ENCODE measurements at places on chromosomes 7 and 10. TPM values are rescaled to one million over a fixed set of nuclear protein-coding genes. Genes with fewer than 3 reads are reported as not detected.

CPEB3 gene
- polyA plus RNA-seq, result 20.0 TPM

CALHM2 gene
- polyA plus RNA-seq, result not detected

BCL7B gene
- polyA plus RNA-seq, result 23.6 TPM

HOXA3 gene
- polyA plus RNA-seq, result not detected

ASAH2 gene
- polyA plus RNA-seq, result 20.8 TPM

TYSND1 gene
- polyA plus RNA-seq, result 10.3 TPM

ITGB8 gene
- polyA plus RNA-seq, result 11.2 TPM

TMEM26 gene
- polyA plus RNA-seq, result 0.24 TPM

PRKG1 gene
- 1.5 TPM for polyA plus RNA-seq

AKR1C8 gene
- polyA plus RNA-seq, result 0.54 TPM

PHKG1 gene
- not detected for polyA plus RNA-seq

GLRX3 gene
- polyA plus RNA-seq, result 170 TPM

XRCC2 gene
- polyA plus RNA-seq, result 1.2 TPM

Measured in neural cell (in vitro differentiated cells).